ENCODE measurements at places on chromosomes 5 and 9.

DNA sequence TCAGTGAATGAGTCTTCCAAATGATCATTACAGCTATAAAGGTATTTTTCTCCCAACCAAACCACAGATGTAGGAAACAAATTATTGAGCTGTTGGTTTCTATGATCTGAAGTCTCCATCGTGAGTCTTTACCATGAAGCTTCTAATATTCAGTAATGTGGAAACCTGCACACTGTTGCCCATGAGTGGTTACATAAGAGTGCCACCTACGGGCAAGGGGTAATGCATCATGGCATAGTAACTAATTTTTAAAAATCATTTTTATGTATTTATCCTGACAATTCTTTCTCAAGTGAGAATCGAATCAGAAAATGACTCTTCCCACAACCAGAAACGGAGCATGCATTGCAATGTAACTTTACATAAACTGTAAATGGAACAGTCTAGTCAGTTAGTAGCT, 282.5 kb upstream of the SMARCA2 start:
- peak; percentile 52 for DNase-seq

GRCh38 chr5:143805861-143806260, 6.1 kb upstream of the HMHB1 start:
- DNase-seq, result no peak

- peak; percentile 97 for DNase-seq
Measured at GRCh38 chr5:159527546-159528254, 197.4 kb upstream of the IL12B start.

GRCh38 chr5:61805101-61805500, 473.0 kb downstream of the ZSWIM6 start:
- DNase-seq, result no peak

GRCh38 chr5:93571114-93571949, 9.7 kb downstream of the NR2F1-AS1 start:
- DNase-seq, result no peak

GRCh38 chr9:87701931-87702421, 23.9 kb upstream of the CTSL start:
- DNase-seq, result no peak

DNA sequence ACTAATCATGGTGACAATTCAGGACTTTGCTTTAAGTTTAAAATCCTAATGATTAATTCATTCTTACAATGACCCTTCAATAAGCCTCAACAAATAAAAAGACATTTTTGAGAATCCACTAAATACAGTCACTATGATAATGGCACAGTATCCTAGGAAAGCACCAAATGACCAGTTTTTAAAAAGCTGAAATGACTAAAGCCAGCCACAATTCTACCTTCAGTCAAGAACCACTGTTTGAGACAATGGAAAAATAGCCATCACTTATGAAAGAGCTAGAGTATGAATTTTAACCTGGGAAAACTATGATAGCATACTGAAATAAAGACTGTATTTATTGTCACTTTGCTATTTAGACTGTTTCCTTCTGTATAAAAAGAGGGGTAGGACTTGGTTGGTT, 14.0 kb downstream of the FBXW2 start:
- no peak for DNase-seq

GRCh38 chr5:111853748-111854147, 96.8 kb upstream of the NREP start:
- peak; percentile 12 for DNase-seq

DNA sequence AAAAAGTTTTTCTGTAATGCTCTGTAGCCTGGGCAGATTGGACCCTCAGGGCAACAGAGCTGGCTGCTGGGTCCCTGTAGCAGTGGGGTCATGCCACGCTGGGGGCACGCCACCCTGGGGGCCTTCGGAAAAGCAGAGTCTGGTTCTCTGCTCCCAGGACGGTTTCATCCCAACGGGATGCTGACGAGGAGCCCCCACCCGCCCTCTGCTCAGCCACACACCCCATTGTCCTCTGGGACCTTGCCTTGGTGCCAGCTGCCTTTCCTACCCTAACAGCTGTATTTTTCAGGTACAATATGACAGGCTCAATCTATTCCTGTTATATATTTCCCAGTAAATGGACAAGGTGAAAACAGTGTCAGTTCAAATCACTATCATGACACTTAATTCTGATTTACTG, 29.0 kb upstream of the MVB12B start:
- DNase-seq, result no peak

- no peak for DNase-seq
Measured at GRCh38 chr9:116467740-116468351, 219.3 kb upstream of the TRIM32 start.

DNA sequence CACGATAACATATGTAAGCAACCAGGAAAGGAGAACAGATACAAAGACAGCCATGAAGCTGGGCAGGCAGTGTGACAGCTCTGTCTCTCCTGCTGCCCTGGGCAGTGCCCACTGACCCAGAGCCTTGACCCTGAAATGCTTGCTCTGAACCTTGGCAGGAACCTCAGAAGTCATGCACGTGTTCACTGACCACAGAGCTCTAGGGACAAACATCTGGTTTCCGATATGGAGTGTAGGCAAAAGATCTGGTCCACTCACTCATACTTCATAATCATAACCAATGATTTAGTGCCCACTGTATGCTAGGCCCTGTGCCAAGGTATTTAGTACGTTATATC, 102.6 kb downstream of the FSTL4 start:
- no peak for DNase-seq

DNA sequence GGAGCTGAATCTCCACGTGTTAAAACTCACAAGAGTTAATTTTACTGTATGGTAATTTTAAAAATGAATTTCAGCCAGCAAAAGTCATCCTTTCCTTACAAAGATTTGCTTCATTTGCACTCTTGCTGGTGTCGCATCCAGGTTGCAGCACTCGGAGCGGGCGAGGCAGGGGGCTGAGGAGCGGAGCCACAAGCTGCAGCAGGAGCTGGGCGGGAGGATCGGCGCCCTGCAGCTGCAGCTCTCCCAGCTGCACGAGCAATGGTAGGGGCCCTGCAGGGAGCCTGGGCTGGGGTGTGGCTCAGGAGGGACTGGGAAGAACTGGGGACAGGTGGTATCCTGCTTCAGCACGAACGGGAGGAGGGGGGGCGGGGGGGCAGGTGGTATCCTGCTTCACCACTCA, 27.1 kb downstream of the HNRNPH1 start:
- no peak for DNase-seq

DNA sequence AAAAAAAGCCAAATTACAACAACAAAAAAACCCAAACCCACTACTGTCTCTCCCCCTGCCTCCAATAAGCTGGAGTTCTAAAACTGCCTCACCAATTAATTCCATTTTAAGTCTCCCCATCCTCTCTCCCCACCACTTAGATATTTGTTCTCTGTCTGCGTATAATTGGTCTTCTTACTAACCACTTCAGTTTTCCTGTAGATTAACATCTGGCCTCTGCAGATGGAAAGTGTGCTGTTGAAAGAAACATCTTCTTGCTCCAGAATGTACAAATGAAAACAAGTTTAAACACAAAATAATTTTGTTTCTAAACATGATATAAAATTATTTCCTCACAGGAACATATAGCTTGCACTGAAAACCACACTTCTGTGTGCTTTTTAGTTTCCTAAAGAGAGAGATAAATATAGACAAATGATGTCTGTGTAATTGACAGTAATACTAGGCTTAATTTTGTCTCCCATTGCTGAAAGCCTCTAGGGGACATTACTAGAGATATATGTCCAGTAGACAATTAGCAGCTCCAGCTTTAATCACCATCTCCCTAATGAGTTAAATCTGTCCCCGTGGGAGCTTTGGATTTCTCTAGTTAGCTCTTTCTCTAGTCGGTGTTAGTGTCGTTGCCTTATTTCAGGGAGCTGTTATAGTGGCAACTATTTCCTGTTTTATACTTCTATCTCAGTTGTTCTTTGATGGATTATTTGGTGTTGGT, 164.0 kb downstream of the ARHGAP26 start:
- no peak for DNase-seq

DNA sequence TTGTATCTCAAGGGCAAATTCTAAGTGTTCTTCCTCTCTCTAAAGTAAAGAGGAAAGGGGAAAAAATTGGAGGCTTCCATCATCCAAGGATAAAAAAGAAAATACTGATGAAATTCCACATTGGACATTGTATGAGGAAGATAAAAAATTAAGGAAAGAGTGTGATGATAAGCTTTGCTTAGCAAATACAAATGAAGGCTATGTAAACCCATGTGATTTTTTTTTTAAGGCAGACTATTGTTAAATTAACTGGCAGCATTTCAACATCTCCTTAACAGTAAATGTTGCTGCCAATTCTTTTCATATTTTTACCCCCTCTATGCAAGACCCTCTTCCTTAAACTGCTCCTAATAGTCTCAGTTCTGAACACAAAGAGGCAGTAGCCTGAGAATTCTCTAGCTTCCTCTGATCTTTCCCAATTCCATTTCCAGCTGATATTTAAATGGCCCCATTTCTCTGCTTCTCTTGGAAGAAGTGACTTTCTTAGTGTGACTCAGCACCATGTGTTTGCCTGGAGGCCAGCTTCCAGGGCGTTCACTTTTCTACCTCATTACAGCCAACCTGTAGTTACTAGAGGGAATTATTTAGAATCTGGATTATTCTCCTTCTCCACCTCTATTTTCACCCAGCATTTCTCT, 159.7 kb downstream of the TLE1 start:
- peak; percentile 68 for DNase-seq

GRCh38 chr9:83125671-83126070, 62.7 kb upstream of the RASEF start:
- no peak for DNase-seq

DNA sequence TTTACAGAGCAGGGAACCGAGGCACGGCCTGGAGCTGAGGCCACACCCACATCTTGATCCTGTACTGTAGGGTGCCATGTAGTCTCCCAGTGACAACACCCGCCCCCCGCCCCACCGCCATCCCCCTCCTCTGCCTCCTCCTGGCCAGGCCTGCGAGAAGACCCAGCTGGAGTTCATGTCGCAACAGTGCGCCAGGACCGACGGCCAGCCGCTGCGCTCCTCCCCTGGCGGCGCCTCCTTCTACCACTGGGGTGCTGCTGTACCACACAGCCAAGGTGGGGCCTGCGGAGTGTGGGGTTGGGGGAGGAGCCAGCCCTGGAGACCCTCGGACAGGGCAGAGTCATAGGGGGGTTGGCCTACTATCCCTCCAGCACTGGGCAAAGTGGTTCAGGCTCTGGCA, 14.5 kb downstream of the ADAMTS13 start:
- no peak for DNase-seq

GRCh38 chr5:76548525-76549229, 74.5 kb downstream of the F2RL2 start:
- no peak for DNase-seq

GRCh38 chr5:17235731-17236330, 18.4 kb downstream of the BASP1 start:
- DNase-seq, result no peak

DNA sequence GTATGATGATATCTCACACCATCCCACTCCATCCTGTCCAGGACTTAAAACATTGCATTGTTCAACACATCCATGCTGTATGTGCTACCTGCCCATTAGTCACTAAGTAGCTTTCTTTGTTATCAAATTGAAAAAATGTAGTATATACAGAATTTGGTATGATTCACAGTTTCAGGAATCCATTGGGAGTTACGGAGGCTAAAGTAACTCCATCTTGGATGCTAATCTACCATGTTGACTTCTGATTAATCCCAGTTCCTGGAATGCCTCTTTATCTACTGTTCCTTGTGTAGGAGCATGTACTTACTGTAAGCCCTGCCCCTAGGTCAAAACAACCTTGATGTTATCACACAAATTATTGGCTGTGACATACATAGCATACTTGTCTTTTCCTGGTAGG, 38.9 kb upstream of the FOXB2 start:
- DNase-seq, result no peak

DNA sequence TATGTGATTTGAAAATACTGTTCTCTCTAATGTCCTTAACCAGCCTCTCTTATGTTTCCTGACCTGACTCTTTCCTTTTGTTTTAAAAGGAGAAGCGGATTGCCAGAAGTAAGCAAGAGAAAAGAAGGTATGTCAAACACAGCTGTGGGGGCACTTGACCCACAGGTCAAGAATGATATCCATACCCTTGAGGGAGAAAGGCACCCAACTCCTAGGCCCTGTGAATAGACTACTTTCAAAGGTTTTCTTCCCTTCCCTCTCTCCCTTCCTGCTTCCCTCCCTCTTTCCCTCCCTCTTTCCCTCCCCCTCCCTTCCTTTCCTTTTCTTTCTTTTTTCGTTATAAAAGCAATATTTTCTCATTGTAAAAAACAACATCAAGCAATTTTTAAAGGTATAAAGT, 306.8 kb downstream of the TRPM3 start:
- no peak for DNase-seq

- no peak for DNase-seq
Measured at GRCh38 chr5:52708463-52708862, 79.3 kb upstream of the ITGA1 start.

DNA sequence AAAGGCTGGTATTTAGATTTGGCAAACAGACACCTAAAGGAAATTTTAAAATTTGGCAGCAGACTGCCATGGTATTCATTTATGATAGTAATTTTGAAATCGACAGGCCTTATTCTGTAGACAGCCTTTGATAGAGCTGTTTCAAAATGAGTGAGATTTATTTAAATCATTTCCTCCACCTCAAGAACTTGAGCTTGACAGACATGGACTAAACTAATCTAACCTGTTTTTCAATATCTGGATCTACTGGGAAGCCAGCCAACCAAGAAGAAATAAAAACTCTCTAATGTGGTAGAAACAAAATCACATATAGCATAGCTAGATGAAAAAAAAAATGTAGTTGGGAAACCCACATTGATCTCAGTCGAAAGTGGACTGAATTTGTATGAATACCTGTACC, 56.9 kb upstream of the RASA1 start:
- no peak for DNase-seq

DNA sequence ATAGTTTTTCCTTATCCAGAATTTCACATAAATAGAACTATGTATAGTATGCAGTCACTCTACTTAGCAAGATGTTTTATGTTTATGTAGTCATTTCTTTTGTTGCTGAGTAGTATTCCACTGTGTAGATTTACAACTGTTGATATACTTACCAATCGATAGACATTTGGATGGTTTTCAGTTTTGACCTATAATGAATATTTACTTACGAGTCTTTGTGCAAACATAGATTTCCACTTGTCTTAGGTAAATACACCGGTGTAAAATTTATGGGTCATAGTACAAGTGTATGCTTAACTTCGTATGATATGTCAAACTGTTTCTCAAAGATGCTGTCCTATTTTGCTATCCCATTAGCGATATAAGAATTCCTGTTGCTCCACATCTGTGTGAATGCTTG, 19.7 kb upstream of the OR2K2 start:
- no peak for DNase-seq

GRCh38 chr9:34862836-34863235, 95.2 kb upstream of the PHF24 start:
- no peak for DNase-seq

- no peak for DNase-seq
Measured at GRCh38 chr5:160524827-160525226, 103.2 kb downstream of the PTTG1 start.

DNA sequence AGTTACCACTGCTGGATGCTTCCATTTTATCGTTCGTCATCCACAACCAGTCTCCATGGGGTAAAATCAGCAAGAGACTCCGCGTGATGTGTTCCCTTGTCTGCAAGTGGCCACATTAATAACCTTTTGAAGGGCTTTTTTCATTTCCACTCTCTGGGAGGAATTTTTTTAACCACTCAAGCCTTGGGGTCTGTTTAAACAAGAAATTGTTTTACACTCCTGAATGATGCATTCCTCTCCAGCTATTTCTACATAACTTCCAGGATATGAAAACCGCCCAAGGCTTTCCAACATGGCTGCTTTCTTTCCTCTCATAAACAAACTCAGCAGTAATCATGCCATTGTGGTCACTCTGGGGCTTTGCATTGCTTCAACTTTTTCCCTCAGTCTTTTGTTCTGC, 217.2 kb upstream of the DAPK1 start:
- peak; percentile 90 for DNase-seq

Measured in SK-MEL-5 (cell line).